NT2/D1 (cell line): ENCODE measurements at places on chromosomes 4 and X.

GRCh38 chr4:180717451-180718033 is 1525.7 kb upstream of the TENM3 start:
- no peak for DNase-seq

DNA sequence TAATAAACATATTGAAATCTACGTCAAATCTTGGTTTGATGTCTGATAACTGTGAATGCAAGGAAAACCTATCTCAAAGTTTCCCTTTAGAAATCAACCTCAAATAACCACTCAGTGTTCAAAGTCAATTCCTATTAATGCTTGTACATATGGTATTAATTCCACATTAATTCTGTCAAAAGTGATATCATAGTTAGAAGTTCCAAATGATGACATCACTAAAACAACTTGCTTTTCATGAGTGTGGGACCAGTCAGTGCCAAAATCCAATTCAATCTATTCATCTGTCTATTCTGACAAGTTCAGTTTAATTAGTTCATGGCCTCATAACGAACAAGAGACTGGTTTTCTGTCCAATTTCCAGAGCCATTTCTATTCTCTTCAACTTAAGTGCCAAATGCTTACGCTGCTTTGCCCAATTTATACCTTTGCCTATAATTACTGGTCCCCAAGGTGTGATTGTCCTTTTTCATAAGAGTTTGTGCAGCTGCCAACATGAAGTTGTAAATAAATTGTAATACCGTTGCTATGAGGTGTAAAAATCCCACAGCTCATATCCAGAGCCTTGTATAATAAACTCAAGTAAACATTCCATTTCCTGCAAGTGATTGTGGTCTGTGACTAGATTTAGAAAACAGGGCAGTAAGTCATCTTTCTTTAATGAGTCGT is 476.2 kb downstream of the RAB28 start:
- no peak for DNase-seq

GRCh38 chr4:98639108-98639507 is 19.3 kb downstream of the TSPAN5 start:
- no peak for DNase-seq

GRCh38 chr4:105936901-105937300 is 41.6 kb downstream of the NPNT start:
- DNase-seq: peak; percentile 20

DNA sequence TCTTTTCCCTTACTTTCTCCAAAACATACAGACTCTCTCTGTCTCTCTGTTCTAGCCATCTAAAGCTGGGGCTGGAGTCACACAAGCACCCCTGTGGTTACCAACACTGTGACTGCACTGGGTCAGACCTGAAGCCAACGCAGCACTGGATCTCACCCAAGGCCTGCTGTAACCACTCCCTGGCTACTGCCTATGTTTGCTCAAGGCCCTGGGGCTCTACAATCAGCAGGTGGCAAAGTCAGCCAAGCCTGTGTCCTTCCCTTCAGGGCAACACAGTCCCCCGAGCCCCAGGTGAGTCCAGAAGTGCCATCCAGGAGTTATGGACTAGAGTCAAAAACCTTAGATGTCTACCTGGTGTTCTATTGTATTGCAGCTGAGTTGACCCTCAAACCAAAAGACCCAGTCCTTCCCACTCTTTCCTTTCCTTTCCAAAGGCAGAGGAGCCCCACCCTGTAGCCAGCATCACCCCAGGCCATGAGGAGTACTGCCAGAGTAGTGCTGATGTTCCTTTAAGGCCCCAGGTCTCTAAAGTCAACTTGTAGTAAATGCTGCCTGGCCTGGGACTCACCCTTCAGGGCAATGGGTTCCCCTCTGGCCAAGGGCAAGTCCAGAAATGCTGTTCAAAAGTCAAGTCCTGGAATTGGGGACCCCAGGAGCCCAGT is 58.8 kb upstream of the RAP2C start:
- no peak for DNase-seq

GRCh38 chrX:3712870-3713224 is 602 bp downstream of the PRKX start:
- no peak for DNase-seq

GRCh38 chrX:111100191-111100590 is 4.2 kb downstream of the PAK3 start:
- DNase-seq: peak; percentile 54

DNA sequence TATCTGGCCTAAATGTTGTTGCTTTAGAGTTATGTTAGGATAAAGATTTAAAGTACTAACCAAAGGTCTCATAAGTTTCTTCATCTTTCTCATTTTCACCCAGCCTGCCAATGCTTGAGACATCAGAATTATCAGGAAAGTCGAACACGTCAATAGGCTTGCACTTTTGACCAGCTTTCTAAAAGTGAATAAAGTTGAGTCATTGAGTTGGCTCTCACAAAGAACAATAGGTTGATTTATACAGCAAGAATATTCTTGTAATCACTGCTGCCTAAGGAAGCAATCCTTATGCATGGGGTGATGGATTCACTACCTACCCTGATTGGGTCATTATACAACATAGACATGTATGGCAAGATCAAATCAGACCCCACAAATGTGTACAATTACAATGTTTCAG is 5.0 kb downstream of the CENPU start:
- DNase-seq: no peak

GRCh38 chrX:103780336-103781061 is 3.9 kb downstream of the PLP1 start:
- no peak for DNase-seq

DNA sequence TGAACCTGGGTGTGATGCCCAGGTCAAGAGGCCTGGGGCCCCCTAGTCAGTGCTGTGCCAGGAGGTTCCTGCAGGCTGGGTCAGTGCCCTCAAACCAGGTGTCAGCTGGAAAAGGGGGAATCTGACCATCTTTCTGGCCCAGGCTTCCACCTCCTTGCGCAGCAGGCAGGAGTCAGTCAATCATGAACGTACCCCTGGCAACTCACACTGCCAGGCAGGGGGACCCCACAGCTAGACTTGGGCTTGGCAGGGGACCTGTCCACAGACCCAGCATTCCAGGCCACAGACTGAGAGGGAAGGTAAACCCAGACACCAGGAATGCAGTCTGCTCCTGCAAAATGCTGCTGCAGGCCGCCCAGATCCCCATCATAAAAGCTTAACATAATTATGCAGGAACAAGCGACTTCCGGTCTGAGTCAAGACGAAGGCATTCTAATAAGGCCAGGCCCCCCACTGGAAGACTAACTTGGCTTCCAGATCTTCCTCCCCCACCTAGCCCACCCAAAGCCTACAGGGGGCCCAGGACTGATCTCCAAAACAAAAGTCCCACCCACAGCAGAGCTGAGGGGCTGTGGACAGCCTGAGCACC is 156.3 kb downstream of the BCOR start:
- DNase-seq: no peak

GRCh38 chr4:84790769-84791565 is 175.5 kb downstream of the WDFY3 start:
- no peak for DNase-seq

DNA sequence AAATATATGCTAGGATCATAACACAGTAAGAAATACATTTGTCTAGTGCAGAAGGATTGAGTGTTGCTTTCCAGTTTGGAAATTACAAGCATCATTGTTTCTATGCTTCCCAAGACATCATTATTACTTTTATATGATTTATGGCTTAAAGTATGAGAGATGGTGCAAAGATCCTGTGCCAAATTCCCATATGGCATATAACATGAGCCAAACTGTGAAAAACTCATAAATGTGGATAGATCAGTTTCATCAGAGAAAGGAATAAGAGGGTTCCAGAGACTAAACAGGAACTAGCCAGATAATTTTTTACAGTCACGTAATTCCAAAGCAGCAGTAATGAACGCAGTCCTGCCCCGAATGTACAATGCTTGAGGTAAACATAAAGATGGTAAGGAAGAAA is 126.3 kb downstream of the PRDM5 start:
- no peak for DNase-seq

GRCh38 chrX:7704205-7704604 is 138.8 kb upstream of the VCX start:
- DNase-seq: no peak

DNA sequence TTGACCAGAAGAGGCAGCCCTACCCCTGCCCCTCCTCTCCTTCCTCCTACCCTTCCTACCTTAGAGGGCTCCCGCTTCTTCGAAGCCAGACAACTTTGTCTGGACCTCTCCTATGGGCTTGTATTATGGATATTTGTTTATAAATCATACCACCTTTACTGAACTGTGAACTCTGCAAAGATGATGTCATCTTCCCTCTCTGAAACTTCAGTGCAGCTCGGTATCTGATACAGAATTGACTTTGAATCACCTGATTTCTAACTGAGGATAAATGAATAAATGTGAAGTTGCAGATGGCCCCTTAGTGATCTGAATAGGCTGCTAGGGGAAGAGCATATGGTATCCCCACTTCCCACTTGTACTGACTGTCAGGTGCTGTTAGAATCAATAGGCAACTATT is 1.1 kb upstream of the OTC start:
- DNase-seq: no peak

- DNase-seq: no peak
Observed at GRCh38 chr4:26719954-26720552, 136.2 kb downstream of the TBC1D19 start.

GRCh38 chr4:41058426-41058825 is 155.9 kb downstream of the APBB2 start:
- DNase-seq: no peak

GRCh38 chr4:868421-868820 is 42.5 kb upstream of the CPLX1 start:
- no peak for DNase-seq

GRCh38 chr4:1201851-1202525 is 29.6 kb upstream of the SPON2 start:
- no peak for DNase-seq

DNA sequence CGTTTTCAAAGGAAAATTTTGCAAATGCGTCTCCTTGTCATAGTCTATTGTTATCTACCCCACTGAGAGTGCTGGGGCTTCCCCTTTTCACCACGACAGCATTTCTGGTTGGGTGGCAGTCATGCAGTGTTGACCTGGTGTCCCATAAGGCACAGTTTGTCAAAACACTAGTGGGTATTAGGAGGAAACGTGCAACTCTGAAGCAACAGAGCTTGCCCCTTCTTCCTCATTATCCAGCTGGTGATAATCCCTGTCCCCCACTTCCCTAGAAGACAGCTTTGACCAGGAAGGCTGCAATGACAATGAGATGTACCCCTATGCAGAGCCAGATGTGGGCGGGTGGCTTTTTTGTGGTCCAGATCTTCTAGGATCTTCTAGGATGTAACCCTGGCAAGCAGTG is 1.8 kb downstream of the TBC1D1 start:
- no peak for DNase-seq

- DNase-seq: no peak
Observed at GRCh38 chr4:86497980-86498862, 95.9 kb upstream of the PTPN13 start.

- DNase-seq: no peak
Observed at GRCh38 chr4:57448901-57449300, 338.7 kb upstream of the IGFBP7 start.

- DNase-seq: no peak
Observed at GRCh38 chr4:5566991-5567390, 141.4 kb downstream of the EVC2 start.

- DNase-seq: no peak
Observed at GRCh38 chr4:164706675-164707074, 47.3 kb upstream of the SMIM31 start.

- no peak for DNase-seq
Observed at GRCh38 chrX:91079342-91080114, 355.1 kb upstream of the PABPC5 start.

DNA sequence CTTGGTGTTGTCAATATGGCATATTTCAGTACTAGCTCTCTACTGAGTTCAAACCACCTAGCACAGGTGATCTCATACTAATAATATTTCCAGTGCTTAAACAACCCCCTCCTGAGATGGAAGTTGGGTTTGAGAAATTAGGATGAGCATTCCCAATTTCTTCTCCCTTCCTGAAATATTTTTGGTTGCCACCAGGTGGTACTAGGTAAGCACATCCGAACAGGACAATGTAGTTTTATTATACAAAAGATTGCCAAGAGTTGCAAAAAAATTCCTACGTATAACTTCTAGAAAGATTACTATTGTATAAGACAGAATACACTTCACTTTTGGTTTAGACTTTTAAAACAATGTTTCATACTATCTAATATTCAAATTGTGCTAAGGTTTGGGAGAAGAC is 484.5 kb downstream of the PACRGL start:
- no peak for DNase-seq

DNA sequence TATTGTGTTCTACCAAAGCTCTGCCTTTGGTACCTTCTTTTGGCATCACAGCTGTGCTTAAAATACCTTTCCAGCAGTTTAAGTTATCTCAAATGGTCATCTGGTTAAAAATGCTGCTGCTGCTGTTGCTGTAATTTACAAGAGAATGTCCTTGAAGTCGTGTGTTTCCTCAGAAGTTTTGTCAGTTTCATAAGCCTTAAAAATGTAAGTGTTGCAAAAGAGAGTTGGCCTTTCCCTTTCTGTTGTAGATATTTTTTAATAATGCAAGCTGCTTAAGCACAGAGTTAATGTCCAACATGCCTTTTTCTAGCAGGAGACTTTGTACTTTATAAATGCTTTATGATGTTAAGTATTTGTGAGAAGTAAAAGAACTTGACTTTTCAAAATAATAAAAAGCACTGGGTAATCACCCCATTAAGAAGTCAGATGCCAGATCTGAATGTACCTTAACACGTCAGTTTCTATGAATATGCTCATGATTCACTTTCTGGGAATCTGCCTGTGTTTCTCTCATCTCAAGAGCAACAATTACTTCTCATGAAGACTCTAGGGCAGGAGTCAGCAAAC is 35.3 kb upstream of the TENM3 start:
- no peak for DNase-seq

GRCh38 chrX:139739138-139739537 is 31.2 kb upstream of the MCF2 start:
- no peak for DNase-seq

GRCh38 chr4:73486497-73486896 is 5.0 kb downstream of the AFM start:
- no peak for DNase-seq

DNA sequence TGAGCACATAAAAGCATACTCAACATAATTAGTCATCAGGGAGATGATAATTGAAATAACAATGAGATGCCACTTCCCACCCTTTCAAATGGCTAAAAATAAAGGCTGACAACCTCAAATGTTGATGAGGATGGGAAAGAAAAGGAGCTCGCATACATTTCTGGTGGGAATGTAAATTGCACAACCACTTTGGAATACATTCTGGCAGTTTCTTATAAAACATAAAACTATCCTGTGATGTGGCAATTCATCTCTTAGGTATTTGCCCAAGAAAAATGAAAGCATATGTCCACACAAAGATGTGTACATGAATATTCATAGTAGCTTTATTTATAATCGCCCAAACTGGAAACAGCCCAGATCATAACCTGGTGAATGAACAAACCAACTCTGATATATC is 687 bp upstream of the ZNF275 start:
- no peak for DNase-seq

GRCh38 chr4:156190615-156191014 is 236.9 kb upstream of the CTSO start:
- no peak for DNase-seq

DNA sequence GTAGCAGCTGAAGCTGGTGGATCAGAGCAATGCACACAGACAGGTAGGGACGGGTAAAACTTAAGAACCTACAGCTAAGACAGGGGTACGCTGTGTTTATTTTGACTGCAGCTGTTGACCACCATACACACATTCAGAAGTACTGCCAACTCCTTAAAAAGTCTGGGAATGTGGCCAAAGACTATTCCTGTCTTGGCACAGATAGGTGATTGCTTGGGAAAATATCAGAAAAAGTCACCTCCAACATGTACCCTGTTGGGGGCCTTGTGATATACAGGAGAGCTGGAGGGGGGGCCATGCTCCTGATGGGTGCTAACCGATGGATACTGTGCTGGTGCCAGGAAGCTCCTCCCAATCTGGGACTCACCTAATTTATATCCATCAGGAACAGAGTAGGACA is 121.2 kb downstream of the VCX2 start:
- no peak for DNase-seq

- DNase-seq: no peak
Observed at GRCh38 chr4:39435659-39436563, 22.8 kb downstream of the RPL9 start.
